ENCODE measurements at places on chromosomes 2 and 18. TPM values are rescaled to one million over a fixed set of nuclear protein-coding genes. Genes with fewer than 3 reads are reported as not detected.
A peak's percentile ranks its signal among the peaks of the same experiment; 100 is the strongest.

GRCh38 chr2:196117214-196117705 lies 48.6 kb upstream of the DNAH7 start:
- H3K4me3 ChIP-seq: no peak overlapping the region
- no peak overlapping the region for H3K27ac ChIP-seq
- H3K27me3 ChIP-seq: no peaks in the 10 kb centered on the region
- DNase-seq: no peak
- peaks cover 11% of the 10 kb centered on the region for H3K36me3 ChIP-seq

- H3K36me3 ChIP-seq: no peaks in the 10 kb centered on the region
- no peaks in the 10 kb centered on the region for H3K27me3 ChIP-seq
- DNase-seq: no peak
- H3K4me3 ChIP-seq: no peak overlapping the region
- H3K4me1 ChIP-seq: peaks cover 3% of the 10 kb centered on the region
Measured at GRCh38 chr18:63446266-63446665, 24.0 kb upstream of the VPS4B start.

- no peaks in the 10 kb centered on the region for H3K4me1 ChIP-seq
- no peaks in the 10 kb centered on the region for H3K36me3 ChIP-seq
- no peak for DNase-seq
- H3K27ac ChIP-seq: no peak overlapping the region
Measured at GRCh38 chr2:96524482-96525210, 11.9 kb upstream of the ARID5A start.

GRCh38 chr2:172428832-172429210 lies 1.4 kb downstream of the ITGA6 start:
- H3K27ac ChIP-seq: peak overlapping the region; percentile 50
- no peaks in the 10 kb centered on the region for H3K27me3 ChIP-seq
- H3K4me1 ChIP-seq: peaks cover 38% of the 10 kb centered on the region
- peak overlapping the region; percentile 95 for H3K4me3 ChIP-seq
- no peak for DNase-seq
- H3K36me3 ChIP-seq: peaks cover 56% of the 10 kb centered on the region

GRCh38 chr2:73938718-73939352 lies 12.2 kb downstream of the DGUOK start:
- DNase-seq: no peak
- H3K27ac ChIP-seq: no peak overlapping the region
- no peak overlapping the region for H3K4me3 ChIP-seq
- peaks cover 26% of the 10 kb centered on the region for H3K4me1 ChIP-seq

GRCh38 chr2:86012007-86012712 lies 93.5 kb downstream of the POLR1A start:
- H3K36me3 ChIP-seq: no peaks in the 10 kb centered on the region
- no peak for DNase-seq
- H3K27ac ChIP-seq: no peak overlapping the region
- H3K4me3 ChIP-seq: no peak overlapping the region
- H3K27me3 ChIP-seq: peaks cover 15% of the 10 kb centered on the region

DNA sequence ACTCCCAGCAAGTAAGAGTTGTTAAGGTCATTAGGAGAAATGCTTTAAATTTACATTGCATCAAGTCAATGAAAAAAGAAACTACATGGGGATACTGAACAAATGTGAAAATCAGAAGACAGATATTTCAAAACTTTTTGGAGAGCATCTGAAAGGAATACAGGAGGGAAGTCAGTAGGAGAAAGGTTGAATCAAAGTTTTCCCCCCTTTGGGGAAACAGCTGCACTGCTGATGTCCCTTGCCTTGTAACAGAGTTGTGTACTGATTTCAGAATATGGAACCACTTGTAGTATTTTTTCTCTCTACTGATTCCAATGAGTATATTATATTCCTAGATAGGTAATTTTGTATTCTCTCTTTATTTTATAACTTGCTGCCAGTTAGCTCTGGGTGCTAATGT lies 592.5 kb upstream of the ZEB2 start:
- H3K4me1 ChIP-seq: peaks cover 17% of the 10 kb centered on the region
- no peak overlapping the region for H3K27ac ChIP-seq
- no peak overlapping the region for H3K4me3 ChIP-seq
- H3K27me3 ChIP-seq: no peaks in the 10 kb centered on the region

GRCh38 chr2:120778244-120778643 lies 42.6 kb downstream of the GLI2 start:
- no peaks in the 10 kb centered on the region for H3K27me3 ChIP-seq
- no peak overlapping the region for H3K4me3 ChIP-seq
- no peak overlapping the region for H3K27ac ChIP-seq
- no peak for DNase-seq

DNA sequence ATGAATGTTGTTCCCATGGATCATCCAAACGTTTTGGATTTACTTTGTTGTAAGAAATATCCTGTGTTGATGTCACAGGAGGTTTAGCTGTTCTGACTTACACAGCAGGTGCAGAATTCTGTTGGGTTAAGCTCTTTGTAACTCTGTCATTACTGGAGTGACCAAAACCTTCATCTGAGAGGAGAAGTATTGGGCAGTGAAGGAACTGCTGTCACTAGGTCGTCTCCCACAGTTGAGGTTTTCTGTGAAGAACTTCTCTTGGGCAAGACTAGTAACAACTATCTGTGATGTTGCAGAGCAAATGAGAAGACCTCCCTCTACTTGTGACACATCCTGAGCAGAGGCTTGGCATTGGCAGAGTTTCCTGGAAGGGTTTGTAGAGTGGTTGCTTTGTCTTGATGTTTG lies 2.9 kb downstream of the SPTBN1 start:
- DNase-seq: no peak
- peaks cover 28% of the 10 kb centered on the region for H3K36me3 ChIP-seq
- H3K4me1 ChIP-seq: peaks cover 31% of the 10 kb centered on the region
- no peak overlapping the region for H3K27ac ChIP-seq

DNA sequence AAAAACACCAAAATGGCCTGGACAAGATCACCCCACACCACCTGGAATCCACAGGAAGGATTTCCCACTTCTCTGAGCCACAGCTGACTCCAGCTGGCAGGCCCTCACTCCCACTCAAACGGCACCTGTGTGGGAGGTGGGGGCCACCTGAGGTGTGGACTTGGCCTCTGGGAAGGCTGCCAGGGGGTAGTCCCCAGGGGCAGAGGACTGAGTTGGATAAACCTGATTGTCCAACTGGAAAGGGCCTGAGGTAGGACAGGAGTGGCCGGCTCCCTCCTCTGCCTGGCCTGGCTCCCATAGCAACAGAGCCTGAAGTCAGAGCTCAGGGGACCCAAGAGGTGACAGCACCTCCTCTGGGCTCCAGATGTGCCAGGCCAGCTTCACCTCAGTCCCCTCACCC lies 300.2 kb downstream of the CELF4 start:
- H3K4me3 ChIP-seq: no peak overlapping the region
- peaks cover 95% of the 10 kb centered on the region for H3K27me3 ChIP-seq
- H3K36me3 ChIP-seq: no peaks in the 10 kb centered on the region
- H3K4me1 ChIP-seq: no peaks in the 10 kb centered on the region
- no peak overlapping the region for H3K27ac ChIP-seq

DNA sequence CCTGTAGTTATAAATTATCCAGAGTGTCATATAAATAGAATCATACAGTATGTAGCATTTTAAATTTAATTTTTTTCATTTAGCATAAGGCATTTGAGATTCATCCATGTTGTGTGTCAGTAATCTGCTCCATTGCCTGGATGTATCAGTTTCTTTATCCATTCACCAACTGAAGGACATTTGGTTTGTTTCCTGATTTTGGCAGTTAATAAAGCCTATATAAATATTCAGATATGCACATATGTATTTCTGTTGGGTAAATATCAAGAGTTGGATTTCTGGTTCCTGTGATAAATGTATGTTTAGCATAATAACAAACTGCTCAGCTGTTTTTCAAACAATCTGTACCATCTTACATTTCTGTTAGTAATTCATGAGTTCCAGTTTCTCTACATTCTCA lies 39.9 kb downstream of the CCDC150 start:
- no peak overlapping the region for H3K4me3 ChIP-seq
- DNase-seq: no peak
- no peak overlapping the region for H3K27ac ChIP-seq
- H3K27me3 ChIP-seq: no peaks in the 10 kb centered on the region
- no peaks in the 10 kb centered on the region for H3K4me1 ChIP-seq

GRCh38 chr2:67514515-67514914 lies 117.4 kb downstream of the ETAA1 start:
- H3K27me3 ChIP-seq: no peaks in the 10 kb centered on the region
- no peaks in the 10 kb centered on the region for H3K36me3 ChIP-seq
- H3K4me3 ChIP-seq: no peak overlapping the region
- no peak for DNase-seq
- H3K4me1 ChIP-seq: no peaks in the 10 kb centered on the region
- H3K27ac ChIP-seq: no peak overlapping the region

- peaks cover 21% of the 10 kb centered on the region for H3K4me1 ChIP-seq
- H3K27ac ChIP-seq: no peak overlapping the region
- no peak overlapping the region for H3K4me3 ChIP-seq
- H3K36me3 ChIP-seq: no peaks in the 10 kb centered on the region
- H3K27me3 ChIP-seq: no peaks in the 10 kb centered on the region
Measured at GRCh38 chr2:168780669-168781071, 21.8 kb upstream of the NOSTRIN start.

- no peak for DNase-seq
- H3K27ac ChIP-seq: no peak overlapping the region
- peaks cover 70% of the 10 kb centered on the region for H3K27me3 ChIP-seq
- H3K36me3 ChIP-seq: no peaks in the 10 kb centered on the region
- H3K4me1 ChIP-seq: no peaks in the 10 kb centered on the region
- no peak overlapping the region for H3K4me3 ChIP-seq
Measured at GRCh38 chr2:68391099-68391498, 26.0 kb downstream of the PLEK start.

GRCh38 chr2:236574424-236575145 lies 5.0 kb downstream of the ACKR3 start:
- H3K27ac ChIP-seq: no peak overlapping the region
- DNase-seq: no peak
- H3K4me3 ChIP-seq: no peak overlapping the region
- peaks cover 3% of the 10 kb centered on the region for H3K4me1 ChIP-seq
- no peaks in the 10 kb centered on the region for H3K36me3 ChIP-seq

GRCh38 chr18:77207540-77207939 lies 42.1 kb upstream of the GALR1 start:
- no peak overlapping the region for H3K4me3 ChIP-seq
- H3K4me1 ChIP-seq: peaks cover 20% of the 10 kb centered on the region
- peaks cover 3% of the 10 kb centered on the region for H3K36me3 ChIP-seq
- H3K27ac ChIP-seq: no peak overlapping the region
- DNase-seq: peak; percentile 87

- no peak overlapping the region for H3K27ac ChIP-seq
- no peaks in the 10 kb centered on the region for H3K36me3 ChIP-seq
- no peaks in the 10 kb centered on the region for H3K27me3 ChIP-seq
Measured at GRCh38 chr2:216700088-216700567, 4.8 kb upstream of the IGFBP5 start.

- H3K27ac ChIP-seq: no peak overlapping the region
- peaks cover 34% of the 10 kb centered on the region for H3K27me3 ChIP-seq
- DNase-seq: no peak
- no peaks in the 10 kb centered on the region for H3K36me3 ChIP-seq
- H3K4me3 ChIP-seq: no peak overlapping the region
Measured at GRCh38 chr2:217563565-217563964, 439.2 kb downstream of the TNS1 start.

DNA sequence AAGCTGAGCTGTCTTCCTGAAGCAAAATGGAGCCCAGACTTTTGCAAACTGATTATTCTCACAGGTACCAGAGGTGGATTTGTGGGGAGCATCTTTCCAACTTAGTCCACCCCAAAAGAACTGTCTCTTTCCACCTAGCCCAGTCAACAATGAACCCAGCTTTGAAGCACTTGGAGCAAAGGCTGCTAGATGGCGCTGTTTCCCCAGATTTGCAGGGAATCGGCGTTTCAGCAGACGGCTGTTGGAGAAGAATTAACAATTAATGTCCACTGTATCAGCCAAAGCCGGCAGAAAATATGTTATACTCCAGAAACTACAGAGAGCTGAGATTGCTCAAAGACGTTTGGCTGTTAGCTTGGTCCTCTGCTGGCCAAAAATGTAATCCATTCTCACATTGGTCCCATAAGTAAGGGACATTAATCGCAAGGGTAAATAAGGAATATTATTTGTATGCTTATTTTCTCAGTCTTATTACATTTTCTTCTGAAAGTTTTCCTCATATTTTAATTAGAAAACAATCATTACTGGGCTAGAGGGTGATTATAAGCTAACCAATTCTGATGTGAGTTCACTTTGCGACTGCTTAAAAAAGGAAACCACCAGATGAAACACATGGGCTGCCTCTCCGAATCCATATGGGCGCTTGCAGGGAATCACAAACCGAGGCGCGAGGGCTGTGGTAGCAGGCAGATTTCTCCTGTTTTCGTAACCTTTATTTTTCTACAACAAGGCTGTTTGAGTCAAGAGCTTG lies 423.8 kb upstream of the MEX3C start:
- peaks cover 77% of the 10 kb centered on the region for H3K27me3 ChIP-seq
- no peaks in the 10 kb centered on the region for H3K4me1 ChIP-seq
- no peak overlapping the region for H3K4me3 ChIP-seq
- peak; percentile 66 for DNase-seq
- H3K36me3 ChIP-seq: no peaks in the 10 kb centered on the region

GRCh38 chr2:170141865-170142264 lies 36.1 kb upstream of the MYO3B start:
- no peak for DNase-seq
- no peak overlapping the region for H3K4me3 ChIP-seq
- no peaks in the 10 kb centered on the region for H3K36me3 ChIP-seq
- H3K4me1 ChIP-seq: peaks cover 12% of the 10 kb centered on the region
- H3K27ac ChIP-seq: no peak overlapping the region

GRCh38 chr2:234022424-234022823 lies 28.1 kb upstream of the SPP2 start:
- no peak overlapping the region for H3K4me3 ChIP-seq
- no peak overlapping the region for H3K27ac ChIP-seq
- H3K36me3 ChIP-seq: no peaks in the 10 kb centered on the region
- no peaks in the 10 kb centered on the region for H3K27me3 ChIP-seq
- peaks cover 15% of the 10 kb centered on the region for H3K4me1 ChIP-seq

Gene M1AP
- total RNA-seq: not detected

Gene TUBA3E
- total RNA-seq: not detected

Gene PER2
- total RNA-seq: 14.8 TPM

Gene MAP3K19
- total RNA-seq: not detected

Gene CYP26B1
- total RNA-seq: 5.1 TPM

Gene TACR1
- total RNA-seq: not detected

Gene PREB
- 54.0 TPM for total RNA-seq

Gene MDH1B
- 1.9 TPM for total RNA-seq

Gene SP100
- total RNA-seq: 173 TPM

Gene CDK15
- not detected for total RNA-seq

Gene FRZB
- 0.21 TPM for total RNA-seq

Gene ZNF512
- total RNA-seq: 24.4 TPM

Gene ITGA4
- total RNA-seq: 0.33 TPM

Gene CNGA3
- not detected for total RNA-seq

Gene CHRND
- not detected for total RNA-seq

Gene HOXD3
- total RNA-seq: not detected

Data from Calu3 (cell line).